ENCODE measurements at places on chromosomes 2 and 18.

- DNase-seq = no peak
Measured at GRCh38 chr2:85905187-85905666, 16.4 kb upstream of the ST3GAL5 start.

DNA sequence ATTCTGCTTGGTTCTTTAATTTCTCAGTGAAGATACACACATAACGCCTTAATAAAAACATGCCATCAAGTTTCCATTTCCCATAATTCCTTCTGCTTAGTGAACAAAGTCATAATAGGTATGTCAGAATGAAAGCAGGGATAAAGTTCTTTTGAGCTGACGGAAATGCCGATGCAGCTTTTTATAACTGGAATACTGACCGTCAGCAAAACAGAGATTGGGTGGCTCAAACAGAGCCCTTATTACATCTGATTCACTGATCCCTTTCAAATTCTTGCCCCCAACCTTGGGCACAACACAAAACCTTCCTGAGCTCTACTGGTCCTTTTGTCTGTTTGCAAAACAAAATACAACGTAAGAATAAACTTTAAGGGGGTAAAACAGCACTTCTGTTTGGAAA is 140.4 kb downstream of the CDH2 start:
- DNase-seq = no peak

DNA sequence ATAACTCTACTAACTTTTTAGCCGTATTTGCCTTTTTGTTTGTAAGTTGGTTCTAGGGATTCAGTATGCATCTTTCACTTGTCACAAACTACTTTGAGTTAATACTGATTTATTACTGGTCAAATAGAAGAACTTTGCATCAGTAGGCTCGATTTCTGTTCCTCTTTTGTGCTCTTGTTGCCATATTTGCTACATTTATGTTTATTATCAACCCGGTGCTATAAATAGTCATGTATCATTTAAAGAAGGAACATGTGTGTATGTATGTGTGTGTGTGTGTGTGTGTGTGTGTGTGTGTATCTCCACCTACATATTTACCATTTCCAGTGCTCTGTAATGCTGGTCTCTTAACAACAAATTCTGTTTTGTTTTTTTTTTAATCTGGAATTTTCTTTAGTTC is 79.6 kb upstream of the B3GNT7 start:
- DNase-seq = no peak

DNA sequence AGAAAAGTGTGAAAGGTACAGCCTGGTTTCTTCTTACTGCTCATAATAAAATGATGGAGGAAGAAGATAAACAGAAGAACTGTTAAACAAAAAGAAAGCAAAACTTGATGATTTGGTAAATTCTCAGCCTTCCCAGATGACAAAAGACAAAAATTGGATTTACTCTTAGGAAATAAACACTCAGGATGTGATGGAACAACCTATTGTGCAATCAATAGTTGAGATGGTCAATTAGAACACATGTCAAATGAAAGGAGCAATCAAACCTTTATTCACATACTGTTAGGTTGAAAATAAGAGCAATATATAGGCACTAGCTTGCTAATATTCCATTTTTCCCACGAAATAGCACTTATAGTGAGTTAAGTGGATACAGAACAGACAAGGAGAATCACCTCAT is 1174.0 kb upstream of the SLC39A10 start:
- DNase-seq = no peak

DNA sequence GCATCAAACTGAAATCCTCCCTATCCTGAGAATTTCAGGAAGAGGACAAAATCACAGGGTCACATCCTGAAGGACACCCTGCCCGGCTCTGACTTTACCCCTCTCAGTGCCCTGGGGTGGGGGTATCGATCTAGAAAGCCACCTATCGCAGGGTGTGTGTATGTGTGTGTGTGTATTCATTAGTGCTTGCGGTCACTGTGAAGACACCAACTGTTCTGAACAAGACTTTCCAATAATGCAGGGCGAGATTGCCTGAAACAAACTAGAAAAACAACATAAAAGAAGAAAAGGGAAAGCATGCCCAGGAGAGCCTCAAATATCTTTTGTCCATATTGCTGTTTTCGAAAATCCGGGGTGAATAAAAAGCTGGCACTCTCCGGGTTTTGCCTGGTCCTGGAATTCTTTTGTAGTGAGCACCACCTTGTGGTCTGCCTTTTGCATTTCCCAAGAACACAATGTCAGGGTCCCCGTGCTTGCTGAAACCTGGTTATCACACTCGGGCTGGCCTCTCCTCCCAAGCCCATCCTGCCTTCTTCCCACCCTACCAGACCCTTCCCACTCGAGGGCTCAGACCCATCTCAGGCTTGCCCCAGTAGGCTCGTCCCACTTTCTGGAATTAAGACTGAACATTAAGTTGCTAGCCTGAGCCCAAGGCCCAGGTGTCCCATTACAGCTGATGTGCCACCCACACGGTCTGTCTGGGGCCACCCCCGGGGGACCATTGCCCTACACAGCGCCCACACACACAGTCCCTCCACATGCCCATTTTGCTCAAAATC is 25.0 kb upstream of the COPS8 start:
- DNase-seq = peak; percentile 82
